ENCODE measurements at places on chromosomes 1 and 21.

- DNase-seq: no peak
These were observed 430.5 kb downstream of the MRPL39 start for GRCh38 chr21:25176637-25177412.

DNA sequence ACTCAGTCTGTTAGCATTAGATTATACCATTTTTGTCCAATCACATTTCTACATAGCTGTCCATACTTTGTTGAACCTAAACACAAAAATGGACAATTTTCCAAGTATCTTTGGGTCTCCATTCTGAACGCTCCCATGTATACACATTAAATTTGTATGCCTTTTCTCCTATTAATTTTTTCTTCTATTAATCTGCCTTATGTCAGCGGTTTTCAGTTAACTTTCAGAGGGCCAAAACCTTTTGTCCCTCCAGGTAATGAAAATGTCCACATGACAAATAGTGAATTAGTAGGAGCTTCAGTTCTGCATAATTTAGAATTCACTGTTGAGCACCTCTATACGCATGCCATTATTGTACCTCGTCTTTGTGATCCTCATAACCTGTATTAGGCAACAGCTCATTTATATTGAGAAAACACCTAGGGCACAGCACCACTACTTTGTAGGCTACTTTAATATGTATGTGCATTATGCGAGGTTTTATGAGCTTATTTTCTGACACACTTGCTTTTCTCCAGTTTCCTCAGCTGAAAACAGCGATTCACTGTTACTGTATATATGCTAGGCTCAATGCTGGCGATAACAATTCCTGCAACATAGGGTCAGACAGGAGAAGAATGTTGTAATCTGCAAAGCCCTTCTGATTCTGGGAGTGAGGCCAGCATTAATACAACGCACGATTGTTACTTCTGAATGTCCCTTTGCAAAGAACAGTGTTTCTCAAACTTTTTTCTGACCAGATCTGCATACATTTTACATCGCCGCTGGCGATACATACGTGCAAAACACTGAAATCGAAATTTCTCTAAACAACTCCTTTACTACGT is 1.1 kb upstream of the ABCD3 start:
- DNase-seq: peak; percentile 15

DNA sequence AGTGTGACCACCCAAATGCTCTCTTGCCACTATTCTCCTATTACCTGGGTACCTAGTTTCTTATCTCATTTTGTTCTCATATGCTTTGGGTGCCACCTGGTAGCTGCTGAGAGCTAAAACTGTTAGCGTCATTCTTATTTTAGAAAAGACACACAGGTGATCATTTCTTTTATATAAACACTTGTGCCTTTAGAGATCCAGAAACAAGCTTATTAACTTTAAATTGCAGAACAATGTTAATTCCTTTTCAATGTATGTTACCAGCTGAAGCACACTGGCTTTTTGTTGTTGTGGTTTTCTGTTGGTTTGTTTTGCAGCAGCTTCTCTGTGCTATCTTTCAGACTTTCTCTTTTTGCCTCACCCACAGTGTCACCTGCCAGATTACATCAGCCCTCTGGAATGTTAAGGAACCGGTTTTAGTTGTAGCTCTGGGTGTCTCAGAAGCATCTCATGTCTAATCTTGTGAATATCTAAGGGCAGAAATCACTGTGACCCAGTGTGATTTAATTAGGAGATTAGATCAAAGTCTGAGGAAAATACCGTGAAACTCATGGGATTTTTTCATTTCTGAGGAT is 43.4 kb upstream of the SLC19A2 start:
- DNase-seq: no peak

- no peak for DNase-seq
These were observed 167.2 kb downstream of the CYYR1 start for GRCh38 chr21:26405735-26406361.

DNA sequence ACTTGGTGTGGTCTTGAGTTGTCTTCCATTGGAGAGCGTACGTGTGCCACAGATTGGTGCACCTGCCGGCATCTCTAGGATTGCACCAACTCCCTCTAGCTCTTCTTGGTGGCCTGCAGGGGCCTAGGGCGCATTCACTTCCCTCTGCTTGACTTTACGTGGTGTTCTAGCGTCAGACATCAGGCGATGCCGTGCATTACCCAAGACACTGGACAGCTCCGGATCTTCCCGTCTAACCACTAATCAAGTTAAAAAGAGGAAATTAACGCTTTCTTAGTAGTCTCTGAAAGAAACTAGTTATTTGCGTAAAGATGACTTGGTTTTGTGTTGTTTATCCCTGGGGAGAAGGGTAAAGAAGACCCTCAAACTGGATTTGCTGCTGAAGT is 510 bp upstream of the IL10RB start:
- DNase-seq: no peak

GRCh38 chr1:224245188-224245587 is 62.1 kb downstream of the DEGS1 start:
- no peak for DNase-seq

DNA sequence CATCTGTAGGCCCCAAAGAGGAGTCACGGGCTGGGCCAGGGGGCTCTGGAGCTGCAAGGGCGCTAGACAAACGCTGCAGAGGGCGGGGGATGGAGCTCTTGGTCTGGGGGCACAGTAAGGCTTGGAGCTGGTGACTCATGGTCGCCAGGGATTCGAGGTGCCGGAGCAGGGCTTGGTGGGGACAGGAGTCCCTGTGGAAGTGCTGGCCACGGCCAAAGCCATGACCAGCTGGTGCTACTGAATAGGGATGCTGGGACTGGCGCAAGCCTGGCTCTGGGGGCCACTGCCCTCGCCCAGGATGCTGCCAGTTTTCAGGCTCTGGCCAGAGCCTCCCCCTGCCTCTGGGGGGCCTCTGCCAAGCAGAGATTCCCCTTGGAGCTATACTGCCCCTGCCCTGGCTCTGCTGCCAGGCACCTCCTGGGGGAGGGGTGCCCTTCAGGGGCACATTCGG is 25.2 kb downstream of the SPOCD1 start:
- DNase-seq: no peak

DNA sequence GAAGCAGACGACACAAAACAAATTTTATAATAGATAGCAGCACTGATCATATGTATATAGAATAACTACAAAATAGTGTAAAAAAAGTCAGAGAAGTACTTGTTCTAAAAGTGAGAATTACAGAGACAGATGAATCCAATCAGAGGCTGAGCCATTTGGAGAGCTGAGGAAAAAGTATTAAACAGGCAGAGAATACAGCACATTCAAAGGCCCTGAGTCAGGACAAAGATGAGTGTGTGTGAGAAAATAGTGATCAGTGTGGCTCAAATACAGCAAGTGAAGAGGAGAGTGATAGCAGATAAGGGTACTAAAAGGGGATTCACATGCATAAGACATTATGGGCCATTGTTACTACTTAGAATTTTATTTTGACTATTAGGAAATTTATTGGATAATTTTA is 430.6 kb upstream of the BRINP3 start:
- DNase-seq: no peak

- no peak for DNase-seq
These were observed 16.8 kb downstream of the PPP1R12B start for GRCh38 chr1:202365092-202365815.

- no peak for DNase-seq
These were observed 737.2 kb upstream of the CHRM3 start for GRCh38 chr1:238649200-238649599.

DNA sequence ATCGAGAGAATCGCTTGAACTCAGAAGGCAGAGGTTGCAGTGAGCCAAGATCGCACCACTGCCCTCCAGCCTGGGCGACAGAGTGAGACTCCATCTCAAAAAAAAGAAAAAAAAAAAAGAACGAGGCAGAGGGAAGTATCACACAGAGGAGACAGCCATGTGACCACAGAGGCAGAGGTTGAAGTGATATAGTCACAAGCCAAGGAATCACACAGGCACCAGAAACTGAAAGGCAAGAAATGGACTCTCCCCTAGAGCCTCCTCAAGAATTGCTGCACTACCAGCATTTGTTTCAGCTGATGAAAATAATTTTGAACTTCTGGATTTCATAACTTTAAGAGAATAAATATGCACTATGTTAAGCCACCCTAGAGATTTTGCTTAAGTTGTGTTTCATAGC is 459.6 kb downstream of the PTPRC start:
- no peak for DNase-seq

DNA sequence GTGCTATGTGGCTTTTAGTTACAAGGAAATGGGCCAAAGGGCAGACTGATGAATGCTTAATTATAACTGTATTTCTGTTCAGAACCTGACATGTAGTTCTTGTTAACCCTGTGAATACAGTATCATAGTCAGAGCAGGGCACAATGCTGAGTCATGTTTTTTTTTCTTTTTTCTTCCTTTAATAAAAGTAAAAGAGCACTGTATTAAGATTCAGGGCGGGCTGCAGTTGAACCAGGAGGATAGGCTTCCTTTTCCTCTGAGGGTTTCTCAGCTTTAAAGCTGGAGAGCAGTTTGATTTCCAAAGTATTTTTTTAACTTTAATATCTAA is 8.7 kb downstream of the CLDN8 start:
- no peak for DNase-seq

DNA sequence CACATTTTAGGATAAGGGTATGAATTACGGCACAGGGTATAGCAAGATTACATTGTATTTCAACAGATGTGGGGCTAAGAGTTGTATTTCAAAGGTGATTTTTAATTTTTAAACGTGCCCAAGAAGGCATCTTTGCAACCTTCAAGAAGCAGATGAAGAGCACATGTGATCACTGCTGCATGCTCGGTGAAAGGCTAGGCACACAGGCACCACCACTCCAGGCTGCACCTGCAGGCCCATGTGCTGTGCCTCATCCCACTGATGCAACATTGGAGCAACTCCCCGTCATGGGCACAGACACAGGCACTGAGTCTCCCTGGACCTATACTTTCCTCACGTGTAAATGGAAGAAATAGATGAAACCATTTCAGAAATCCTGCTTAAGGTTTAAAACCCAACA is 23.5 kb downstream of the UBE2G2 start:
- DNase-seq: no peak

- no peak for DNase-seq
These were observed 2.5 kb downstream of the TRNP1 start for GRCh38 chr1:26996024-26996423.

- DNase-seq: no peak
These were observed 38.7 kb downstream of the ELF3 start for GRCh38 chr1:202049129-202049528.

GRCh38 chr1:115404911-115405310 is 66.9 kb upstream of the NGF start:
- DNase-seq: no peak

GRCh38 chr21:28540514-28540913 is 452.2 kb downstream of the LTN1 start:
- no peak for DNase-seq

GRCh38 chr1:208264469-208265121 is 20.4 kb upstream of the PLXNA2 start:
- no peak for DNase-seq

DNA sequence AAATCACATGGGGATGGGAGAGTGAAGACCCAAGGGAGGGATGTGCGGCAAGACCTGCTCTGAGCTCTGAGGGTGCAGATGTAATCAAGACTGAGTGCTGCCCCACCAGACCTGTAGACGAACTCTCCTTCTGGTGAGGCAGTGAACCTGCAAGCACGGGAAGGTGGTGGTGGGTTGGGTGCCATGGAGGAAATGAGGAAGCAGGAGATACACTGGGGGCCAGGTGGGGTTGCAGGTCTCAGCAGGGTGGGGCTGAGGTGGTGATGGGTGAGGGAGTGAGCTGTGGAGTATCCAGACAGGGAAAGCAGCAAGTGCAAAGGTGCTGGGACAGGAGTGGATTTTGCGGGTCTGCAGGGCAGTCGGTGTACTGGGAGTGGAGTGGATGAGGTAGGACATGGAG is 102.3 kb downstream of the KCNJ15 start:
- DNase-seq: no peak

DNA sequence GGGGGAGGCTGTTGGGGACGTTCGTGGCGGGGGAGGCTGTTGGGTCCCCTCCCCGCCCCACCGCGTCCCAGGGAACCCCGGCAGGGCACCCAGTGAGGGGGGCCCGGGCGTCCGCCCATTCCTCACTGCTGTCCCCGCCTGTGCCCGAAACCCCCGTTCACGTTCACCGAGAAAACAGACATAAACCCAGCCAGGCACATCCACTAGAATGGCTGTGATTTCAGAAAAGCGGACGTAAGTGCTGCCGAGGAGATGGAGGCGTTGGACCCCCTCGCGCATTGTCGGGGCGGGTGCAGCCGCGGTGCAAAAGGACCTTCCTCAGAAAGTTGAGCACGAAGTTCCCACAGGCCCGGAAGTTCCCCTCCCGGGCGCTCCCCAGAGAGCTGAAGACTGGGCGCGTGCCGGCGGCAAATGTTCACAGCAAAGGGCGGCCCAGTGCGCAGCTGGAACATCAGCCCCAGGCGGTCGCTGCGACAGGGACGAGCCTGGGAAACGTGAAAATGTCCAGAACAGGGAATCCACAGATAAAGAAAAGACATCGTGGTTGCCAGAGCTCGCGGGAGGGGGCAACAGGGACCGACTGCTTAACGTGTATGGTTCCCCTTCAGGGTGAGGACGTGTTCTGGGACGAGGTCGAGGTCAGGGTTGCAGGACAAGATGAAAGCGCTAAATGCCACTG is 18.5 kb upstream of the SAMD11 start:
- DNase-seq: no peak

DNA sequence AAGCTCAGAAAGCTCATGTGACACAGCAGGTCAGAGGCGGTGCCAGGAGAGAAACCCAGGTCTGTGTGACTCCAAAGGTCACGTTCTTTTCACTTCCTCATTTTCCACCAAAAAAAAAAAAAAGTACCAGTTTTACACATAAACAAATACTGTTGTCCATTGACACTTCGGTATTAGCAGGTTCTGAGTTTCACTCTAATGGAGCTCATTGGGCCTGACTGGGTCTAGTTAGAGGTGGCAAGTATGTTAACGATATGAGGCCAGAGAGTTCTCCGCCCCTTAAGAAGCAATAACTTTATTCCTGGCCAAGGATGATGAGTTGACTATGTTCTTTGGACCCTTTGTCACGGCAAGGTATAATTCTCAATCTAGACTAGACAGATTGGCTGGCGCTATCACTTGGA is 30.0 kb upstream of the SDE2 start:
- no peak for DNase-seq

DNA sequence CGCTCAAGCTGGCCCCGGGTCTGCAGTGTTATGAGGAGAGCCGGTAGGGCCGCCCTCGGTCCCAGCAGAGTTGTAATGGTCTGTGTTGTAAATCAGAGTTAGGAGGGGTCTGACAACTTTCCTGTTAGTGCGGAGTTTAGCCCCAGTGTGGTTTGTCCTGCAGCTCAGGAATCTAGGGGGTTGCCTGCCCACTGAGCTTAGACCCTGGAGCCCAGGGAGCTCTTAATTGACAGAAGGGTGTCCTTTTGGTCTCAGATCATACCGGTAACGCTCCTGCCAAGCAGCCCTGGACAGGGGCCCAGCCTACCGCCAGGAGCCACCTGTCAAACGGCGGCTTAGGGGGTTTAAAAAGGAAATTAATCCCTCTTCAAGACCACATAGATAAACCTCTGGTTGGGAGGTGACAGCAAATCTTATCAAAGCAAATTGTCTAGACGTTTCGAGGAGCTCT is 164.4 kb downstream of the DYRK1A start:
- DNase-seq: peak; percentile 45

GRCh38 chr1:153963030-153963849 is at the start of gene SLC39A1:
Gene SLC39A1 (minus strand): TSS chr1:153963537. CDS start chr1:153962715, 822 bp downstream.
- DNase-seq: peak; percentile 99

GRCh38 chr1:62951428-62951827 is 167.5 kb downstream of the ATG4C start:
- DNase-seq: no peak
